ENCODE measurements at places on chromosomes 2 and 18. TPM values are rescaled to one million over a fixed set of nuclear protein-coding genes. Genes with fewer than 3 reads are reported as not detected.

The PLEKHH2 gene
- 2.1 TPM for total RNA-seq

The SLC5A7 gene
- total RNA-seq = 3.0 TPM

The CDCA7 gene
- 82.5 TPM for total RNA-seq

The MSH6 gene
- total RNA-seq = 213 TPM

The CROCC2 gene
- total RNA-seq = not detected

DNA sequence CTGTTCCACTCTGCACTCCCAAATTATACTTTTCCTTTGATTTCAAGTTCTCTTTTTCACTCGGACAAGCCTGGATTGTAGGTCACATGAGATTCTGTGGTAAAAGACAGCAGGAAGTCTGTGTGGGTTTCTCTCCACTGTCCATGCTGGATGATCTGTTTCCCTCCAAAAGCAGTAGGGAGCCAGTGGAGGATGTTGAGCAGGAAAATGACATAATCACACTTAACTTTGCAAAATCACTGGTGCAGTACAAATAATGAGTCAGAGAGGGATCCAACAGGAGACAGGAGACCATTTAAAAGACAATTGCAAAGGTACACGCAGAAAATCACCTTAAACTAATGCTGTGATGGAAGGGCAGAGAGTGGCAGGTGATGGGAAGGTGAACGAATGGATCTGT lies 301.3 kb downstream of the ZNF407 start:
- H3K36me3 ChIP-seq = no peaks in the 10 kb centered on the region
- H3K4me3 ChIP-seq = no peak overlapping the region
- H3K27me3 ChIP-seq = no peaks in the 10 kb centered on the region
- H3K4me1 ChIP-seq = peaks cover 51% of the 10 kb centered on the region
- DNase-seq = no peak
- H3K27ac ChIP-seq = peak overlapping the region; percentile 28

DNA sequence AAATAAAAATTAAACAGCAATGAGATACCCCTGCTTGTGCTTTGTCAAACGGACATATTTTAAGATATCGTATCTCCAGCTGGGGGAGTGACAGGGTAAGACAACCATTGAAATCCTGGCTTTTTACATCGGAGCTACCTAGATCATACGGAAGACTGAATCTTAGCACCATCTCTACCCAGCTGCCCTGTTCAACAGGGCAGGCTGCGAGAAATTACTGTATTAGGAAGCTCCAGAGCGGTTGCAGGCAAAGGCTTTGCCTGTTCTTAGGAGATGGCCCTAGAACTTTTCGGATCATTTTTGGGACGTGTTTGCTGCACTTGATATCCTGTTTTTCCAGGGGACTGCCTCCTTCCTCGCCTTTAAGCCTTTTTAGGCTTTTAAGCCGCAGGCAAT lies 2.0 kb upstream of the PRKCE start:
- peak overlapping the region; percentile 96 for H3K4me3 ChIP-seq
- peaks cover 41% of the 10 kb centered on the region for H3K27me3 ChIP-seq
- no peak overlapping the region for H3K27ac ChIP-seq

DNA sequence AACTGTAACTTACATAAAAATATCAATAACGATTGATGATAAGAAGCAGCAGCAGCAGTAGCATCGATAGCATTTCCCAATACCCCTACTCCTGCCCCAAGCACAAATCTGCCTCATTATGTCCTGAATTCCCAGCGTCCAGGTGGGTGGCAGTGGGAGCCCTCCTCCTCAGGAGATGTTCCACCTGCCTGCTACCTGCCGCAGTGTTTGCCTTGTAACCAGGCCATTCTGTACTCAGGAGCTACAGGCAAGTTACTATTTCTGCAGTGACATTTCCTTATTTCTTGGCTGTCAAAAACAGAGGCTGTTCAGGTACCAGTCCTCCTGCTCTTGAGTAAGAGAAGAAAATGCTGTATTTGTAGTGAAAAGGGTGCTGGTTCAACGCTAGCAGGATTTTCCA lies 236.4 kb downstream of the CNTNAP5 start:
- no peaks in the 10 kb centered on the region for H3K4me1 ChIP-seq
- no peak overlapping the region for H3K27ac ChIP-seq
- H3K27me3 ChIP-seq = no peaks in the 10 kb centered on the region
- DNase-seq = no peak
- no peaks in the 10 kb centered on the region for H3K36me3 ChIP-seq
- no peak overlapping the region for H3K4me3 ChIP-seq

DNA sequence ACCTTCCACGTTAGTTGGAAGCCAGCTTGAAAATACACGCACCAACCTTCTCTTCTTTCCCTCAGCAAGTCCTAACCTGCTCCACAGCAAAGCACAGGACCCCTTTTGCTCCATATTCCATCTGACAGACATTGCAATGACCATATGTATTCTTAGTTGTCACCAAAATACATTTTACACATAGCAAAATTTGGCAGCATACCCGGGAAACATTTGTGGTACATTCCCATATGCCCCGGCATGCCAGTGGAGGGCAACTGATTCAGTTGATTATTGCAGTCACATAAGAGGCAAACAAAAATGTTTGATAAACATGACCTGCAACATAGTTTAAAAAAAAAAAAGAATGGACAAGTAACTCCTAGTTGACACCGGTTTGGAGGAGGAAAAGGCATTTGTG lies 202.1 kb upstream of the UBE2E3 start:
- no peaks in the 10 kb centered on the region for H3K27me3 ChIP-seq
- no peak overlapping the region for H3K4me3 ChIP-seq
- H3K27ac ChIP-seq = no peak overlapping the region
- H3K36me3 ChIP-seq = no peaks in the 10 kb centered on the region
- no peaks in the 10 kb centered on the region for H3K4me1 ChIP-seq

GRCh38 chr18:21210278-21210677 lies 31.8 kb upstream of the GREB1L start:
- no peaks in the 10 kb centered on the region for H3K27me3 ChIP-seq
- peaks cover 7% of the 10 kb centered on the region for H3K36me3 ChIP-seq
- H3K4me1 ChIP-seq = peaks cover 3% of the 10 kb centered on the region
- no peak overlapping the region for H3K4me3 ChIP-seq

DNA sequence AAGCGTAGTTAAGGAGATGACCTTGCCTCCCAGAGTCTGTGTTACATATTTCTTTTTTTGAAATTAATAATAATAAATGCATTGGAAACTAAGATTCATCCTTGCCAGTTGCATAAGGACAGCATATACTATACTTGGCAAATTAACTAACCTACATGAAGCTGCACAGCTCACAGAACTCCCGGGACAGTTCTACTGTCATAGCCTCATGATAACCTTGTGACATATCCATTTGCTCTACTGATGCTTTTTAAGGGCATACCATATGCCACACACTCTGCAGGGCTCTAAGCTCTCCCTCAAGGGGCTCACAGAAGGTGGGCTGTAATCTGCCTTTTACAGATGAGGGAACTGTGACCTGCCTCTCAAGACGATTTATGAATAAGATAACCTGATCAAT lies 3.8 kb downstream of the ITGB1BP1 start:
- H3K4me3 ChIP-seq = peak overlapping the region; percentile 68
- no peak for DNase-seq
- peaks cover 2% of the 10 kb centered on the region for H3K36me3 ChIP-seq
- H3K27me3 ChIP-seq = no peaks in the 10 kb centered on the region
- H3K27ac ChIP-seq = no peak overlapping the region

GRCh38 chr2:9187620-9188214 lies 18.9 kb upstream of the ASAP2 start:
- no peak for DNase-seq
- peaks cover 33% of the 10 kb centered on the region for H3K4me1 ChIP-seq
- H3K4me3 ChIP-seq = no peak overlapping the region
- H3K27ac ChIP-seq = no peak overlapping the region
- no peaks in the 10 kb centered on the region for H3K36me3 ChIP-seq
- H3K27me3 ChIP-seq = no peaks in the 10 kb centered on the region

DNA sequence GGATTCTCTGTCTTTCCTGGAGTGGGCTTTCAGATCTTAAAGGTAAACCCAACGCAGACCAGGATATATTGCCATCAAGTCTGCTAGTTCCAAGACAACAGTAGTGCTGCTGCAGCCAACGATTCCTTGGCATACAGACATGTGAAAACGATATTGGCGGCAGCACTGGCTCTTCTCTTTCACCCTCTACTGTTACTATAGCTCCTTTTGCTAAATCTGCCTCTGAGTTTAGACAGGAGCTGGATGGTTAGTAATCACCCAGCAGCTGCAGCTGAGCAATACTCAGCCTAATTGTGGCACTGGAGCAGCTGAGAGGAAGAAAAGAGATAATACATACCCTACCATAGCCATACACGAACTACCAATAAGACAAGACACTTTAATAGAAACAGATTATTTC lies 4.0 kb downstream of the YES1 start:
- no peak overlapping the region for H3K27ac ChIP-seq
- H3K27me3 ChIP-seq = no peaks in the 10 kb centered on the region
- peak overlapping the region; percentile 72 for H3K4me3 ChIP-seq
- H3K4me1 ChIP-seq = peaks cover 45% of the 10 kb centered on the region

DNA sequence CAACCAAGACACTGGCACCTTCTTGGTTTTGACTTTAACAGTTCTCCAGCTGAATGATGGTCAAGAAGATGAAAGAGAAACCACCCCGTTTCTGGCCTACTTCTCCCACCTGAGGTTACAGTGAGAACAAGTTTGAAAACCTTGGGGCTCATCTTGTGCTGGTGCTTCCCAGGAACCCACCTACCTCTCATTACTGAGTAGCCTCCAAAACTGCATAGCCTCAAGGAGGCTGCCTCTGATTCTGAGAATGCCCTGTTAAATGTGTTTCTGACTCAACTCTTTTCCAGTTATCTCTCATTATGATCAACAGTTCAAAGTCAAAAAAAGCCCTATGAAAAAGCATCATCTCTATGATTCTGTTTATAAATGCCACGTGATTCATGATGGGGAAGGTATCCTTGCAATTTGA lies 121.9 kb downstream of the CACNB4 start:
- no peak for DNase-seq
- peaks cover 21% of the 10 kb centered on the region for H3K4me1 ChIP-seq
- no peak overlapping the region for H3K27ac ChIP-seq
- no peaks in the 10 kb centered on the region for H3K36me3 ChIP-seq

- H3K27me3 ChIP-seq = no peaks in the 10 kb centered on the region
- no peak overlapping the region for H3K4me3 ChIP-seq
- peaks cover 7% of the 10 kb centered on the region for H3K4me1 ChIP-seq
- DNase-seq = no peak
These were observed 235.7 kb downstream of the CDCA7 start for GRCh38 chr2:173590276-173590861.

DNA sequence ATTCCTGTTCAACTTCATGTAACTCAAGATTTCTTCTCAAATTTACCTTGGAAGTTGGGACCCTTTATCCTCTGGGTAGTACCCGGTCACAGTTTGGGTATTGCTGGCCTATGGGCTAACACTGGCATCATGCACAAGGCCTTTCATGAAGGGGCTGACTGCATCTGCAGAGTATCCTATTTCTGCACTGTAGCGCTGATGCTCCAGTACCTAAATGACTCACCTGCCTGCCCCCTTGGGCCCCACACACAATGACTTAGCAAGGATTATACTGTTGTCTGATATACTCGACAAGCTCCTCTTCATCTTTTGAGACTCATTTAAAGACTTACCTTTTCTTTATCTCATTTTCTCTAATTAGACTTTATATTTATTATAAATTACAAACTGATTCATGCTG lies 39.9 kb downstream of the DNAH6 start:
- peaks cover 8% of the 10 kb centered on the region for H3K36me3 ChIP-seq
- no peaks in the 10 kb centered on the region for H3K4me1 ChIP-seq
- no peak overlapping the region for H3K27ac ChIP-seq

- peaks cover 4% of the 10 kb centered on the region for H3K36me3 ChIP-seq
- H3K27me3 ChIP-seq = no peaks in the 10 kb centered on the region
- no peak overlapping the region for H3K4me3 ChIP-seq
These were observed 12.7 kb downstream of the CNDP2 start for GRCh38 chr18:74508821-74509225.
